ENCODE measurements at places on chromosomes 7 and 10. TPM values are rescaled to one million over a fixed set of nuclear protein-coding genes. Genes with fewer than 3 reads are reported as not detected.

- H3K27ac ChIP-seq = no peak overlapping the region
- no peaks in the 10 kb centered on the region for H3K27me3 ChIP-seq
- no peaks in the 10 kb centered on the region for H3K36me3 ChIP-seq
- DNase-seq = no peak
- H3K4me1 ChIP-seq = peaks cover 37% of the 10 kb centered on the region
- no peak overlapping the region for H3K4me3 ChIP-seq
Observed at GRCh38 chr10:98097616-98098015, 36.8 kb upstream of the R3HCC1L start.

GRCh38 chr10:97825020-97825760 lies 24.5 kb upstream of the GOLGA7B start:
- no peak for DNase-seq
- no peak overlapping the region for H3K27ac ChIP-seq
- no peak overlapping the region for H3K4me3 ChIP-seq
- no peaks in the 10 kb centered on the region for H3K27me3 ChIP-seq
- H3K4me1 ChIP-seq = peaks cover 27% of the 10 kb centered on the region

- H3K36me3 ChIP-seq = no peaks in the 10 kb centered on the region
- H3K4me1 ChIP-seq = peaks cover 9% of the 10 kb centered on the region
- no peak overlapping the region for H3K4me3 ChIP-seq
- no peaks in the 10 kb centered on the region for H3K27me3 ChIP-seq
Observed at GRCh38 chr10:6314620-6315205, 112.0 kb downstream of the PFKFB3 start.

GRCh38 chr7:134443396-134444070 lies 15.4 kb downstream of the AKR1B1 start:
- no peak for DNase-seq
- H3K27ac ChIP-seq = no peak overlapping the region

Gene OR6V1
- total RNA-seq = not detected

All from neural progenitor cell (in vitro differentiated cells).